Renal pelvis (tissue), 12 donors: ENCODE measurements at places on chromosomes 3 and 15. TPM values are rescaled to one million over a fixed set of nuclear protein-coding genes. Genes with fewer than 3 reads are reported as not detected.

GRCh38 chr3:30895329-30895728 lies 868 bp upstream of the GADL1 start:
- peak; percentile 48 for DNase-seq

DNA sequence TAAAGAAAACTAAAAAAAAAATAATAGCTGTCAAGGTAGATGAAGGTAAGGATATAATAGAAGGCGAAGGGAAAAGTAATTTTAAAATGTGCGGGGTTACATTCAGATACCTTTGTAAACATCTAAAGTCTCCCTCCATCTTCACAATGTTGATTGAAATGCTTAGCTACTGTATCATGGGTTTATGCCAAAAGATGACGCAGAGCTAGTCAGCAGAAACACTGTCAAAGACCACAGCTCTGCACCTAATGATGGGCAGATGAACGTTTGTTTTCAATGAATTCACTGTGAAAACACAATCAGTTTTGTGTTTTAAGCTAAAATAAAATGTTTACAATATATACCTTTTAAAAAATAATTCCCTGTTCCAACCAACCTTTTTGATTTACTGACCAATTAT lies 61.2 kb downstream of the RFTN1 start:
- no peak for DNase-seq

DNA sequence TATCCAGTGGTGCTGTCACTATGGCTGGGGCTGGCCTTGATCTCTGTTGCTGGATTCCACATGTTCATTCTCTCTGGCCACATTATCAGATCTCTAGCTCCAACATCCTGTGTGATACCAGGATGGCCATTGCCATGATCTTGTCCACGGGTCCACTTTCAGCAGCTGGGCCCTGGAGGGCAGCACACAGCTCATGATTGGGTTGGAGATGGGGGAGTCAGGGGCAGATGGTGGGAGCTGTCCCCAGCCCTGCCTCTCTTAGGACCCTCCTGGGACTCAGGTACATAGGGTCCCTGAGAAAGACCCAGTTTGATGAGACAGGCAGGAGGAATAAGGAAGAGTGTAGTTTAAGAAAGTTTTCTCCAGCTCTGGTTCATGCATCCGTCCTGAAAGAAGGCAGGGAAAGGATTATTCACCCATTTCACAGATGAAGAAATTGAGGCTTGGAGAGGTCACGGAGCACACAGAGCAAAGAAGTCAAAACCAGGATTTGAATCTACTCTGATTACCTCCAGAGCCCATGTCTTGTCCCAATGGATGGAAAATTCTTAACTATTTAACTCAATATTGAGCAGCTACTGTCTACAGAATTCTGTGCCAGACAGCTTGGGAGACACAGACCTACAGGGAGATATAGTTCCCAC lies 100.5 kb downstream of the LINGO1 start:
- DNase-seq, result no peak

The PARP15 gene
- polyA plus RNA-seq, result 0.27 TPM

- DNase-seq, result no peak
Observed at GRCh38 chr3:115790759-115791158, 167.4 kb downstream of the GAP43 start.

- DNase-seq, result no peak
Observed at GRCh38 chr3:169627073-169627472, 36.4 kb downstream of the MECOM start.

DNA sequence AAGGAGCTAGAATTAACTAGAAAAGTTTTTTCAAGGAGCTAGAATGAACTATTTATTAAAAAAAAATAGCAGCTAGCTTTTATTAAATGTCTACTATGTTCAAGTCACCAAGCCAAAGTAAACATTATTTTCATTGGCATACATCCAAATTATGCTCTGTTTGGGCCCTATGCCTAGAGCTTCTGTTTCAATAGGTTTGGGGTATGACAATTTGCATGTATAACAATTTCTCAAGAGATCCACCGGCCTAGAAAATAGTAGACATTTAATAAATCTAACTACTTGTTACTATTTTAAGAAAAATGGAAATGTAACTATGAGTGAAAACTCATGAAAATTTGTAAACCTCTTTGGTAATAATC lies 8.0 kb downstream of the GABRR3 start:
- DNase-seq, result no peak

- no peak for DNase-seq
Observed at GRCh38 chr3:170553788-170554757, 31.8 kb downstream of the SLC7A14 start.

GRCh38 chr3:191269289-191270085 lies 59.7 kb upstream of the CCDC50 start:
- no peak for DNase-seq

DNA sequence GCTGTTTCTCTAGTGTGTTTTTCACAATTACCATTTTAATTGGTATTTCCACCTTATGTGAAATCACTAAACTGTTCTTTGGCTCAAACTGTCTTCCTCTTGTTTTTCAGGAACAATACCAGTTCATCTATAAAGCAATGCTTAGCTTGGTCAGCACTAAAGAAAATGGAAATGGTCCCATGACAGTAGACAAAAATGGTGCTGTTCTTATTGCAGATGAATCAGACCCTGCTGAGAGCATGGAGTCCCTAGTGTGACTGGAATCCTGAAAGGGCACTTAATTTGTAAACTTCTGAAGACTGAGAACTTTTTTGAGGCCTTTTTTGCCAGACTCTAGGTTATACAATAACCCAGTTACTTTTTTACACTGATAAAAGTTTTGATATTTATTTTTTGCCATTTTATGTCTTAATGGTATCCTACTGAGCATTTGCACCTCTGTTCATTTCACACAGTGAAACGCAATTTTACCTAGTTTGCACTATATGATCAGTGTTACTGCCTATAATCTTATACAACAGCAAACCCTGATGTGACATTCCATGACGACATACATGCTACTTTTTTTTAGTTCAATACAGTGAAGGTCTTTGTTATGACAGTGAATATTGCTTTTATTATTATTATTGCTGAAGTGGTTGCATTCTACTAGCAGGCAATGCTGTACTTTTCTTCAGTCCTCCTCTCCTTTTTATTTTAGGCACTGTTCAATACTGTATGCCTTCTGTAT lies 80.1 kb downstream of the FEZF2 start:
- no peak for DNase-seq

DNA sequence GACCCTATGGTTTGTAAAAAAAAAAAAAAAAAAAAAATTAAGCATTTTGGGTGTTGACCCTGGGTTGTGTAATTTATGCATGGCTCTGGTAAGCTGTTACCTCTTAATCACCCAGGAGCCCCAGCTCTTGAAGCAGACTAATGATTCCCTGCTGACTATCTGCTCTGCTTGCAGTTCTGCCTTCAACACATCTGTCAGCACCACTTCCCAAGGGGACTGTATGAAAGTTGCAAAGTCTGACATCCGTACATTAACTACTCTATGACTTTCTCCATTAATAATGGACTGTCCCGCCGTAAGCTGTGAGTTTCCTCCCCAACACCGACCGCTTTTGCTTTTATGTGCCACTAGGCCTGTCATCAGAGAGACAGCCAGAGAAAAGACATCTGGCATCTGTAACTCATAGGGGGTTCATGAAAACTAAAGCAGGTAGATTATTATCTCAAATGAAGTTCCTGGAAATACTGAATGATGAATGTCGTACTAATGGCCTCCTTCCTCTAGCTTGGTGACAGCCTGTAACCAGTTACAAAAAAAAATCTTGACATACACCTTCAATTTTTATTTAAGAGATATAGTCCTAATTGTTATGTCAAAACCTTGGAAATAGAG lies 271.5 kb downstream of the IL5RA start:
- DNase-seq, result peak; percentile 41

DNA sequence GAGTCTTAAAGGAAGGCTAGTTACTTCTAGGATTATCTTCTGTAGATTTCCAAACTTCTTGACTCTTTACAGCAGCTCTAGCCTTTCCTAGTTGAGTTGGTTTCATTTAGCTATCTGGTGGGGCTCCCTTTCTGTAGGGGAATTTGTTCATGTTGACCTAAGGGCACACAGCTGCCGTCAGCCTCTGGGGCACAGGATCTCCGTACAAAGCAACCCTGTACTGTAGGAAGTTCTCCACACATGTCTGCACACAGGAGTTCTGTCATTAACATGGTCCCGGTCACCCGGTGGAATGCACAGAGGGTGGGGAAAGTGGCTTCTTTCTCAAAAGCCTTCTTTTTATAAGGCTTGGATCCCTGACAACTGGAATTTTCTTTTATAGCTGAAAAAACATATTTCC lies 88.7 kb upstream of the TNIK start:
- peak; percentile 29 for DNase-seq

DNA sequence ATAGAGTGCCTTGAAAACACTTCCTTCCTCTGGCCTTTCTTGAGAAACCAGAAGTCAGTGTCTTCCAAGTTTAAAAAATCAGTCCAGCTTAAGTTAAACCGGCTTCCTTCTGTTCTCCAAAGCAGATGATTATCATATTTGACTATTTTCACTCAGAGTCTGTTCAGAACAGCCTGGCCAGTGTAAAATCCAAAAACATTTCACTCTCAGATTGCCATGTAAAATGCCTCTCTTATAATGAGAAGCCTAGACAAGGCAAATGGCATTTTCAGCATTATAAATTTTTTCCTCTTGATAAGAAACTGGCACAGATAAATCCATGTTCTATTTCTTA lies 193.5 kb downstream of the TNIK start:
- no peak for DNase-seq

GRCh38 chr3:62882676-62883200 lies 7.5 kb upstream of the CADPS start:
- no peak for DNase-seq

GRCh38 chr15:73353734-73354133 lies 15.0 kb downstream of the HCN4 start:
- no peak for DNase-seq

- no peak for DNase-seq
Observed at GRCh38 chr3:140580746-140581145, 97.1 kb upstream of the TRIM42 start.

DNA sequence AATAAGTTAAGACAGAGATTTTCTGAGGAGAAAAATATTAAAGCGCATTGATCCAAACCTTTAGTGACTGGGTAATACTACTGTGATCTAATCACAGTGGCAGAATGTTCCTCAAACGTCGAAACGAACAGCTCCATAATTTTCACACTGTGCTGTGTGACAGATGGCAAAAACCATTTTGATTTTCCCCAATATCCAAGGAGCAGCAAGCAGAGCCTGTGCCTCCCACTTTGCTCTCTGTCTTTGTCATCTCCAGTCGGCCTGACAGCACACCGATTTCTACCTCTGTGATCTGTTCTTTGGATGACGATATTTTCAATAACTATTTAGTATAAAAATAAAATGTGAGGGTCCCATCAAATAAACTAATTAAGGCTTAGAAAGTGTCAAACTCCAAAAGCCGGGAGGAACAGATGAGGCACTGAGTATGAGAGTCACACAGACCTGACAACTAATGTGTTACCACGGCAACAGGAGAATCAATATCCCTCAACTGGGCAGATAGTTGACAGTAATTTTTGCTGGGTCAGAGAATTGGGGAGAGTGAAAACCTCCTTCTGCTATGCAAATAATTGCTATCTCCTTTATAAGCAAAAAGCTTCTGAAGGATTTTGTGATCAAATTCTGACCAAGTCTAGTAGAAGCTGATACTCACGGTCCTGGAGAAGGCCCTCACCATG lies 489.1 kb upstream of the CFAP20DC start:
- no peak for DNase-seq

- no peak for DNase-seq
Observed at GRCh38 chr15:95989392-95989791, 341.1 kb upstream of the NR2F2 start.

DNA sequence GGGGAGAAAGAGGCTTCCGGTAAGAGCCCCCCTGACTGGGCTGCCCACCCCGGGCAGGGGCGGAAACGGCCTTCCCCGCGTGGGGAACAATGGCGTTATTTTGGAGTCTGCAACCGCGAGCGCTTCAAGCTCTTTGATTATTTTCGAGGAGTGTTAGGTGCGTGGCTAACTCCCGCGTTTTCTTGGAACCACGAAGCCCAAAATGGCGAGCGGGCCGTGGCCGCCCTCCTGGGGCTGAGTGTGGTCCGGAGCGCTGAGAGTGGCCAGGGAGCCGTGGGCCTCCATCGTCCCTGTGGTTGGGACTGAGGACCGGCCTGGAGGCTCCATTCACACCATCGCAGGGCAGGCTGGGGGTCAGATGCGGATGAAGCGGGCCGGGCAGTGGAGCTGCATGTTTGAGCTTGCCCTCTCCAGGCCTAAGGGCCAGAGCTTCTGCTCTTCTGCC lies 44.6 kb upstream of the POLG start:
- no peak for DNase-seq

The TTC21A gene
- polyA plus RNA-seq, result 21.4 TPM

DNA sequence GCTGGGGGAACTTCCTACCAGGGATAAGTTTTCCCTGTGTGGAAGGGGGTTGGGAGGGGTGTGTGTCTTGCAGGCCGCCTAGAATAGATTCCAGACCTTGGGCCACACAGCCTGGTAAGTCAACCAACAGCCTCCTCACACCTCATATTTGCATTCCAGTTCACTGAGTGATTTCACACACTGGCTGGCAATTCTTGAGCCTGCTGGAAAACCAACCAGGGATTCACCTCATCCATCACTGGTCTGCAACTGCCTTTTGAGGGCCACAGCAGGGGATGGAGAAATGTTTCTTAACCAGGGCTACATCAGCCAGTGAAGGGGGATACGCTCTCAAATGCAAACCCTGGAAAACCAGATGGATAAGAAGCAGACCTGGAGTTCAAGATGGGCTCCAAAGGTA lies 2.0 kb downstream of the FSTL1 start:
- DNase-seq, result no peak

DNA sequence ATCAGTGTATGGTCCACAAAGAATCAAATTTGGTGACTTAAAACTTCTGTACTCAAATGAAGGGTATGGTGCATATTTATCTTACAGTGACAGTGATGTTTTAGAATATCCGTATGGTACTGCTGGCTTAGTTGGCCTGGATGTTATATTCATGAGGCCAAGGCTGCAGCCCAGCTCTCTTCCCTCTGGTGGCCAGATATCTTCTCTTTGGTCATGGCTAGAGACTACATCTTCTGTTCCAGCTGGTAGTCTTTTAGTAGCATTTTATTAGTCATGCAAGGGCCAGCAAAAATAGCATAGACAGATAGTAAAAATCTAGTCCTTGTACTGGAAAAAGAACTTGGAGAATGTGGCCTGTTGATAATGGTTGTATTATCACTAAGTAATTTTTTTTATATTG lies 124.0 kb upstream of the ROPN1 start:
- no peak for DNase-seq

DNA sequence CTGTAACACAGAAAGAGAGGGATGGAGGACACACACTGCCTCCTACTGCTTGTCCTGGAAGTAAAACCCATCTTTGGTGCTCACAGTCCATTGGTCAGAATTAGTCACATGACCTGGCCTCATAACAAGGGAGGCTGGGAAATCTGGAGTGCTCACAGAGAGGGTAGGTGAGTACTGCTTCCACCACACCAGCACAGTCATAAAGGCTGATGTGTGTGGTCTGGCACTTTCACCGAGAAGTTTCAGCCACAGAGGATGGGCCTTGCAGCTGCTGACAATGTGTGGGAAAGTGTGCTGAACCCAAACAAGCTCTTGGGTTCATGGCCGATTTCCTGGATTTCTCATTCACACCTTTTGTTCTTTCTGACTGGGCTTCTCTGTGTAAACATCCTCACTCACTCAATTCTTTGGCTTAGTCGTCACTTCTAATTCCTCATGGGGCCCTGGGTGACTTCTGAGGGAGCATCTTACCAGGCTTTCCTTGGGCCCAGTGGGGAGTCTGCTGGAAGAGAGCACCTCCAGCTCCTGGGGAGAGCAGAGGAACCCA lies 100.7 kb downstream of the ASB7 start:
- DNase-seq, result no peak

- DNase-seq, result no peak
Observed at GRCh38 chr3:187183903-187184302, 13.4 kb upstream of the RTP1 start.

GRCh38 chr3:99049164-99049563 lies 147.7 kb upstream of the DCBLD2 start:
- no peak for DNase-seq

The ALG3 gene
- 38.7 TPM for polyA plus RNA-seq
